T-helper 17 cell (primary cell): ENCODE measurements at places on chromosomes 12 and 14.

GRCh38 chr12:40697566-40698259, 5.5 kb downstream of the CNTN1 start:
- no peak overlapping the region for H3K27ac ChIP-seq
- H3K27me3 ChIP-seq = peaks cover 17% of the 10 kb centered on the region
- no peaks in the 10 kb centered on the region for H3K4me1 ChIP-seq
- H3K36me3 ChIP-seq = no peaks in the 10 kb centered on the region
- DNase-seq = no peak

DNA sequence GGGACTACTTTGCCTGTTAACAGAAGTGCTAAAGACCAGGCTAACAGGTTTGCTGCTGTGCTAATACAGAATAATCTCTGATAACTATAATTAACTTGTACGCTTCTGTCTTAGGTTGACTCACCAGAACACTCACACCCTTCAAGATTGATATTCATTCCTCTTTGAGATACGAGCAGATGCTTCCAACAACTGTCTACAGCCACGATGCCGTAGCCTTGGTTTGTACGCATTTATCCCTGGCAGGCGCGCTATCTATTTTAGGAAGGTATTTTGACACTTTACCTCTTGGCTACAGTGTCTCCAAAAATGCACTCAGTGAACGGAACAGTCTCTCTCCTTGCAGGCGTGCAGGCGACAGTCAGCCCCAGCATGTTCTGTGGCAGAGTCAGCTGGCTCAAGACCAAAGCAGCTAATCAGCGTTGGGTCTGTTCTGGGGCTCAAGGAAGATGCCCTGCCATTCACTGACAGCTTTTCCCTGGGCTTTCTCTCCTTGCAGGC, 146.4 kb upstream of the PRICKLE1 start:
- no peaks in the 10 kb centered on the region for H3K27me3 ChIP-seq
- H3K36me3 ChIP-seq = no peaks in the 10 kb centered on the region
- no peaks in the 10 kb centered on the region for H3K4me1 ChIP-seq
- H3K27ac ChIP-seq = no peak overlapping the region
- no peak overlapping the region for H3K4me3 ChIP-seq

DNA sequence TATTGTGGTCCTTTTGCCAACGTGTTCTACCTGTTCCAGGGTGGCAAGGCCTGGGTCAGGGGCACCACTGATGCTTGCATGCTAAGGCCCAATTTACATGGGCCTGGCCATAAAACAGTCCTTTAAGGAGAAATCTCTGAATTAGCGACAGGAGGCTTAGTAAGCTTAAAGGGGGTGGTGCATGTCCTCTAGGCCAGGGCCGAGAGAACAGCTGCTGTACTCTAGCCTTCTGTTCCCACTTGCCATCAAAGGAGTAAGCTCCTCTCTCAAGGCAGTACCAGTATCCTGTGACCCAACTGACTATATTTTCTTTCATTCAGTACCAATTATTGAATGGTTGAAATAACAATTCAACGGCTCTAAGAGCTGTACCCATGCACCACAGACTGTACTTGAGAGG, 67.7 kb upstream of the ZDHHC17 start:
- peaks cover 15% of the 10 kb centered on the region for H3K27me3 ChIP-seq
- no peak for DNase-seq
- no peak overlapping the region for H3K4me3 ChIP-seq
- peaks cover 6% of the 10 kb centered on the region for H3K4me1 ChIP-seq

DNA sequence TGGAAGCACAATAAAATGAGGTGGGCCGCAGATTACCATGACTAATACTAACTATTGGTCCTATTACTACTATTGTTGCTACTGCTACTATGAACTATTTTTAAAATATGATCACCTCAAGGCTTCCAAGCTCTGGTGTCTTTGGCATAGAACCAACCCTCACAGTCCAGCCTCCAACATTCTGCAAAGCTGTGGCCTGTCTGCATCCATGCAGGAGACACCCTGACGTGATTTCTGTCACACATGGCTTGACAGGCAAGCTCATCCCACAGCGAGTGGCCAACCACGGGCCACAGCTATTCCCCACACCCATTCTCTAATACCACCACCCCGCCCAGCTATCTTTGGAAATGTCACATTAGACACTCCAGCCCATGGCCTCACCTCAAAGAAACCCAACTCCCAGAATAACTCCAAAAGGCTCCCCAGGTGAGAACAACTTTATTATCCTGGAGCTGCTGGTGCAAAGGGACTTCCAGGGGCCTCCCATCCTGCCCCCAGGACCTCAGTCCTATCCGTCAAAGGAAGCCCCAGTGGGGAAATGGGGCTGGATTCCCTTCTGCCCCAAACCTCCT, 14.4 kb downstream of the ISCU start:
- no peaks in the 10 kb centered on the region for H3K27me3 ChIP-seq
- peaks cover 3% of the 10 kb centered on the region for H3K36me3 ChIP-seq
- H3K4me3 ChIP-seq = no peak overlapping the region

DNA sequence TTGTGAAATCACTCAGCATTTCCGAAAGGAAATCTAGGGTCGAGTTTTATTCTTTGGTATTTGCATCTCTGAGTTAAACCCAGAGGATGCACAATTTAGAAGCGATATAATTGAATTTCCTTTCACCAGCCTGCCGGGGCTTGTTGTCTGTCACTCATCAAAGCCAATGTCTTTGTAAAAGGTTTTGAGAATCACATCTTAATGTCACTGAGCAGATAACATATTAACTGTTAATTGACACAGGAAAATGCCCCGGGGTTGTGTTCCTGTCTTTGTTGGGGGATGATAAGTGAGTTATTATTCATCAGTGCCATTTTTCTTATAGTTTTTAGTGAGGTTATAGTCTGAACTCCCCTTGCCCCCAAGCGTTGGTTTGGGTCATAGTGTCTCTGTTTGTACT, 73.4 kb downstream of the DUSP6 start:
- no peaks in the 10 kb centered on the region for H3K36me3 ChIP-seq
- no peaks in the 10 kb centered on the region for H3K27me3 ChIP-seq
- H3K27ac ChIP-seq = no peak overlapping the region
- peaks cover 18% of the 10 kb centered on the region for H3K4me1 ChIP-seq
- no peak overlapping the region for H3K4me3 ChIP-seq

GRCh38 chr14:80956922-80957321, 1.5 kb downstream of the TSHR start:
- H3K27me3 ChIP-seq = peaks cover 5% of the 10 kb centered on the region
- H3K4me1 ChIP-seq = peaks cover 35% of the 10 kb centered on the region
- no peak overlapping the region for H3K27ac ChIP-seq
- H3K36me3 ChIP-seq = peaks cover 2% of the 10 kb centered on the region

DNA sequence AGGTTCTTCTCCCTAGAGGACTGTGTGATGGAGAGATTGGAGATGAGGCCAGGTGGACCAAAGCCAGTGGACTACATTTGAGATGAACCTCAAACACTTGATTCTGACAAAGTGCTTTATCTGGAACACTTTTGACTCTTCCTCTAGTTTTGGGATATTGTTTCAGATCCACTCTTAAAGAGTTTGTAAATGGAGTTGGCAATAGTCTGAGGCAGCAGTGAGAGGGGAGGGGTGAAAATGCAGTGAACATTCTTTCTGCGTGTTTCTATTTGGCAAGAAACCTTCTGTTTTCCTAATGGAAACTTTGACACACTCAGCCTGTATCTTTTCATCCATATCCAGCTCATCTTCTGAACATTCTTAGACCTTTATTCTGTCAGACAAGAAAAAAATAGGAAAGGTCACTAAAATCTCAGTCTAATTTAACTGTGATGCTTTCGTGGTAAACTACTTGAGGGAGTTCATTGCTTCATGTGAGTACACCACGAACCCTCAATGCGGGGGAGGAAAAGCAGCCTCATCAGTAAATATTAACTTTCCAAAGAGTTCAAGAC, 57.4 kb upstream of the KCNJ8 start:
- no peak overlapping the region for H3K27ac ChIP-seq
- no peaks in the 10 kb centered on the region for H3K36me3 ChIP-seq
- no peak for DNase-seq
- H3K4me3 ChIP-seq = no peak overlapping the region
- H3K27me3 ChIP-seq = peaks cover 10% of the 10 kb centered on the region

- H3K4me3 ChIP-seq = no peak overlapping the region
- no peaks in the 10 kb centered on the region for H3K27me3 ChIP-seq
- DNase-seq = no peak
- H3K4me1 ChIP-seq = no peaks in the 10 kb centered on the region
- H3K36me3 ChIP-seq = no peaks in the 10 kb centered on the region
Observed at GRCh38 chr14:84042992-84043391, 1487.0 kb upstream of the FLRT2 start.

GRCh38 chr12:91662021-91662420, 479.4 kb upstream of the DCN start:
- no peak overlapping the region for H3K4me3 ChIP-seq
- no peaks in the 10 kb centered on the region for H3K36me3 ChIP-seq
- no peaks in the 10 kb centered on the region for H3K27me3 ChIP-seq

- no peak overlapping the region for H3K4me3 ChIP-seq
- peaks cover 29% of the 10 kb centered on the region for H3K4me1 ChIP-seq
- DNase-seq = no peak
- H3K27me3 ChIP-seq = no peaks in the 10 kb centered on the region
Observed at GRCh38 chr14:103416916-103417315, 31.7 kb downstream of the MARK3 start.

DNA sequence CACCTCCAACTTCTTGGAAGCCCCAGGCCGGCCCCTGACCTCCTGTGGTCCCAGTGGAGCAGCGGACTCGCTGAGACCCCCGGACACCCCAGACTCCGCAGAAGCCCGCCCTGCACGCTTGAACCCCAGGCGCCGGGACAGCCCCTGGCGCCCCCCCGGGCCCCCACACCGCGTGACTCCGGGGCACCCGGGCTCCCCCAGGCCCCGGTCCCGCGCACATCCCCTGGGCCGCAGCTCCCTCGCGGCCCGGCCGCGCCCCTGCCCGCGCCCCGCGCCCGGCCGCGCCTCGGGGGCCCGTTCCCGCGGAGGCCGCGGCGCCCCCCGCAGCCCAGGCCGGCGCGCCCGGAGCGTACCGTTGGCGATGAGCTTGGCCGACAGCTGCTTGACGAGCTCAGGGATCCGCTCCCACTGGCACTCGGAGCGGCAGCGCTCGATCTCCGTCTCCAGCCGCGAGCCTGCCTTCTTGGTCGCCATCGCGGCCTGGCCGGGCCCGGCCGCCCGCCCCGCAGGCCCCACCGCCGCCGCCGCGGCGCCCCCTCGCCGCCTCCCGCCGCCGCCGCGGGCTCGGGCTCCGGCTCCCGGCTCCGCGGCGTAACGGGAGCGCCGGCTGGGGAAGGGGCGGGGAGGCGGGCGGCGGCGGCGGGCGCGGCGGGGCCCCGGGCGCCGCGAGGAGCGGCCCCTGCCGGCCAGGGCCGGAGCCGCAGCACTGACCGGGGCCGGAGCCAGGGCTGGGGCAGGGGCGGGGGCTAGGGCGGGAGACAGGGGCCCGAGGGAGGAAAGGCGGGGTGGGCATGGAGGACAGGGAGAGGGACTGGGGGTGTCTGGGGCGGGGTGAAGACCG, at the start of gene TTC7B:
Gene TTC7B, minus strand, starts transcription at position 609 of the 841 bp plus-strand sequence. Its CDS starts 135 bp downstream, at position 474.
- no peaks in the 10 kb centered on the region for H3K27me3 ChIP-seq
- peaks cover 15% of the 10 kb centered on the region for H3K4me1 ChIP-seq
- peak within 1 kb of the TSS; percentile 82 for H3K27ac ChIP-seq
- peak; percentile 11 for DNase-seq
- H3K36me3 ChIP-seq = no peaks in the 10 kb centered on the region
- H3K4me3 ChIP-seq = peak within 1 kb of the TSS; percentile 89
